Stimulated activated CD4-positive, alpha-beta T cell treated with anti-CD3 and anti-CD28 coated beads, Interleukin-1b, Interleukin-23, amount 100 ng/mL, for 24 hours (primary cell): ENCODE measurements at places on chromosomes 3 and 15.

DNA sequence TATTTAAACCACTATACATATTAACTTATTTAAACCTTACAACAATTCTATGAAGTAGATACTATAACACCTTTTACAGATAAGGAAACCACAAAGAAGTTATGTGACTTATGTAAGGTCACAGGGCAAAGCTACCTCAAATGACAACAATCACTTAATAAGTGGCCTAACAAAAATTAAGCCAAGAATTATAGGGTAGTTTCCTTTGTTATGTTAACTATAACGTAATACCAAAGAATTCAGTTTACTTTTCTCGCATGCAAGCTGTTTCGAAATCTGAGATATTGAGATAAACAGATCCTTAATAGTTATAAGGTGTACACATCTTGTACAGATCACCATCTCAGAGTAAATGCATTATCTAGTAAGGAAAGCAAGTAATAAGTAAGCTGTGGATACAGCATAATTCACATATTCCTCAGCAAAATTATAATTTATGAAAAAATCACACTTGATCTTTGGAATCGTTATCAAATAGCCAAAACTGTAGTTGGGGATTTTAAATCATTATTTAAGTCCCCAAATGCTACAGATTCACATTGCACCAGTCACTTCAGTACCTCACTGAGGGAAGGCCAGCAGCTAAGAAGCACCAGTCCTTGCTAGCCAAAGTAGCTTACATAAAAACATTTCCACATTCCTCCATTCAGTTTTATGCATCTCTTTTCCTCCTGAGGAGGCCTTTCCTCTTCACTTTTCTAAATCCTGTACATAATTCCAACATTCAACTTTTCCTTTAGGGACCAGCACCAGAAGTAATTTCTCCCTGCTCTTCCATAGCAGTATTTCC is 226.8 kb downstream of the TBC1D5 start:
- DNase-seq: no peak

GRCh38 chr3:149374391-149374790 is 3.1 kb downstream of the TM4SF1 start:
- no peak for DNase-seq

- no peak for DNase-seq
Measured at GRCh38 chr3:11544412-11545181, 99.1 kb downstream of the VGLL4 start.

DNA sequence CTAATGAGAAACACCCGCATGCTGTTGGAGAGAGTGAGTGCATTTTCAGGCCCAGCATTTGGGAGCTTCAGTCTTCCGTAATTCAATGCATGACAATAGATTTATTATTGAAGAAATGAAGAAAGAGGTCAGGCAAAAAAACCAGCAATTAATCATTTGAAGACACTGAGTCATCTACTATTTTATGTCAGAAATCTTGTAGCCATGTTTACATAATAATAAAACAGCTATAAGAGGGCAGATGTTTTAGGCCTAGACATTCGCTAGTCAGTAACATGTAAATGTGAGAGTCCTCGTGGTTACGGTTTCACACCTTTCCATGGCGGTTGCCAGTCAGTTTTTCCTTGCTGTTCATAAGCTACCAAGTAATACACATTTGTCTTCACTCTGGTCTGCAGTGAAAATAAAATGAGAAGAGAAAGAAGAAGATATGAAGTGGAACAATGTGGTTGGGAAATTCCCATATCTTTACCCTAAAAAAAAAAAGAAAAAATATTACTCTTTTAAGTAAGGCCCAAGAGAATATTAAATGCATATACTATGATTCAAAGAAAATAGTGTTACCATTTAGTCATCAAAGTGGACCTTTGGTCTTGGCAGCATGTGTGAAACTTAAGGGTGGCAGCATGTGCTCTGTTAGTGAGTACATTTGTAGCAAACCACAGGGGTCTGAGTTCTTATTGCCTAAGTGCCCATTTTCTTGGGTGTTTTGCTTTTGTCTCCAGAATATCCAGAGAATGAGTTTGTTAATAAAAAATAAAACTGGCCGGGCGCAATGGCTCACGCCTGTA is 140.5 kb upstream of the TBL1XR1 start:
- DNase-seq: peak; percentile 55

- DNase-seq: peak; percentile 75
Measured at GRCh38 chr15:67120839-67121643, 55.6 kb downstream of the SMAD3 start.

GRCh38 chr3:25863416-25863959 is 73.6 kb downstream of the OXSM start:
- no peak for DNase-seq

GRCh38 chr3:52442409-52443267 is 2.3 kb downstream of the SEMA3G start:
- DNase-seq: no peak

DNA sequence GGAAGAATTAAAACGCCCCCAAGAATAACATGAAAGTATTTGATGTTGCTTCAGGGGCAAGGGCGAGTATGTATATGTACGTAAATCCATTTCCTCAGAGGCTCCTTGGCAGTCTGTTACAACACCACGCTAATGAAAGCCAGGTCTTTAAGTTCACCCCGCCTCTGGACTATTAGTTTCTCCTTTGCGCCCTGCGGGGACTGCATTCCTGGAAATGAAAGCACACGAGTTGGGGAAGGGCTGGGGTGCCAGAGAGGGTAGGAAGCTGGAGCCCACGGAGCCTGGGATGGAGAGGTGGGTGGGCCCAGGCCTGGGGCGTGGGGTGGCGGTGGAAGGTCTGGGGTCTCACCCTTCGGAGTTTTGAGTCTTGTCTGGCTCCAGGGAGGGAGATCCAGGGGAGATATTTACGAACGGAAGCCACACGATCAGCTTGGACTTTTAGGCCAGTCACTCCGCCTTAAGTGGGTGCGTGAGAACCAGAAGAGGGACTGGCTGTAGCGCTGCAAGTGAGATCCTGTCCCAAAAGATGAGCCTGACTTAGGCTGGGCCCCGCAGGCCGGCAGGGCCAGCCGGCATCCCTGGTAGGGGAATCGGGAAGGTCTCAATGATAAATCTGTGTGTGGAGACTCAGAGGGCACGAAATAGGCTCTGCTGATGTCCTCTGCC is 1.6 kb upstream of the PLCL2 start:
- no peak for DNase-seq

DNA sequence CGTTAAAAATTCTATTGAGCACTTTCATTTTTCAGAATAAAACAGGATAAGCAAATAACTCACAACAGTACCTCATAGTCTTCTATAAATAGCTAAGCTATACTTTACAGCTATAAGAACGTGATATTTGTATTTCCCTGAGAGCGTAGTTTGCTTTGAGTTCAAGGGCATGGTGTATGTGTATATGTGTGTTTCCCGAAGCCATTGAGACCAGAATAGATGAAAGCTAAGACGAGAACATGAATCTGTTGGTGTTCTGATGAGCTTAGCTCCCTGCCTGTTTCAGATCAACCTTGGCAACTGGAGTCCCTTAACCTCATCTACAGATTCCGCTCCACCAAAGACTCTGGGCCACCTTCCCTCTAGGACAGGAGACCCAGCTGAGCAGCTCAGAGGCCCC is 59.5 kb upstream of the MCF2L2 start:
- DNase-seq: no peak

DNA sequence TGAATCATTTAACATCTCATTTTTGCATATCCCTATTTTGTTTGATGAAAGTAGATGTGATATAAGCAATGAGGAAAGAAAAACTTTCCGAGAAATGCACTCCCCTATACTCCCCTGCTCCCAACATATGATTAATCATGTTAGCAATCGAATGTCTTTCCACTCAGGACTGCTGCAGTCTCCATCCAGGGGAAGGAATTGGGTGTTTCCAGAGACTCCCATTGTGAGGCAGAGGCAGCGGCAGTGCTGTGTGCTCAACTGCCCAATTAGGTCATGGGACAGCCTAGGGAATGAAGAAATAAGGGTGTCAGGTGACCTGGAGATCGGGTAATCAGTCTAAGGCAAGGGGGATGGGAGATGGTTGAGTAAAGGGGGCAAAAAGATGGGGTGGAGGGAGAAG is 268.6 kb upstream of the MEIS2 start:
- no peak for DNase-seq

GRCh38 chr3:185021256-185021655 is 131.6 kb downstream of the C3orf70 start:
- no peak for DNase-seq

DNA sequence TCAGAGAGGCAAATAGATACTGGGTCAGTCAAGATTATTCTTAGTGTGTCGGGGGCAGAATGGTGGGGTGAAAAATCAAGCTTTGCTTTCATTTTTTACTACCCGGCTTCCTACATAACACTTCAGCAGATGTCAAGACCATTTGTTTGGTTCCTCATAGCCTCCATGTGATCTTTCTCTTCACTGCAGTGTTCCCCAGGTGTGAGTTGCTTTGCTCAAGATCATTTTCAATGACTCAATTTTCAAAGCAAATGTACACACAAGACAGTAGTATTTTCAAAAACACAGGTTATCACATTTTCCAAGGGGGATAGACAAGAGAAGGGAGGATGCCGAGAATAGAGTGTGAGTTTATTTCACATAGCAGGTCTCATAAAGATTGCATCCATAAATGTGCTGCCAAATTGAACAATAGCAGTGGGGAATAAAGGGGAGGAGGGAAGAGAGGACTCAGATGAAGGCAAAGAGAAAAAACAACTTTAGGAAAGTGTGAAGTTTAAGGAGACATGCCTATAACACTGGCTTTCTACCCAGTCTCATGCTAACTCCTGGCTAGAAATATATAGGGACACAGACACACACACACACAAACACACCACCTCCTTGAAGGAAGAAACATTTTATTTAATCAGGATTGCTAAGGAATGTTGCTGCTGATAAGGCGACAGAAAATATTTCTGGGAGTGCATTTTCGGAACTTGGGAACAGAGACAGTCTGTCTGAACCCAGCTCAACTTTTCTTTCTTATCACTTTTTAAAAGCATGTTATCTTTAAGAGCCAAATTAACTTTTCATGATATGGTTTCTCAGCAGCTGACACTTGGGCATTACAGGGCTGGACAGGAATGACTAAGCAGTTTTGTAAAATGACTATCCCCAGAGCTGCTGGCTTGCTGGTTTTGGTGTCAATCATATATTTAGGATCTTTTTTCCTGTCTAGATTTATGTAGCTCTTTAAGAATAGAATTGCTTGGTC is 402.4 kb downstream of the RBMS3 start:
- no peak for DNase-seq

DNA sequence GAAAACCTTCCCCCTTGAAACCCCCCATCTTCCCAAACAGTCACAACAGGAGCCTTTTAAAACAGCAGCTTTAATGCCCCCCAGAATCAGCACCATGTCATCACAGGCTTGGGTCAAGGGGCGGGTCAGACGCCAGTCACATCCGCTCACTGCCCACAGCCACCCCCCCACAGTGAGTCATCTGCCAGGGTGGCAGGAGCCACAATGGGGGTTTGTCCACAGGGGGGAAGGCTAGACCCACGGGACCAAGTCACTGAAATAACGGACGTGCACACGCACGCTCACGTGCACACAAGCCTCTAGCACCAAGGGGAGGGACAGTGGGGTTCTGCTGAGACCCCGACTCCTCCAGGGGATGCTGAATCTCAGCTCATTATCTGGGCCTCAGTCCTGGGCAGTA is 441 bp upstream of the UCN2 start:
- no peak for DNase-seq

DNA sequence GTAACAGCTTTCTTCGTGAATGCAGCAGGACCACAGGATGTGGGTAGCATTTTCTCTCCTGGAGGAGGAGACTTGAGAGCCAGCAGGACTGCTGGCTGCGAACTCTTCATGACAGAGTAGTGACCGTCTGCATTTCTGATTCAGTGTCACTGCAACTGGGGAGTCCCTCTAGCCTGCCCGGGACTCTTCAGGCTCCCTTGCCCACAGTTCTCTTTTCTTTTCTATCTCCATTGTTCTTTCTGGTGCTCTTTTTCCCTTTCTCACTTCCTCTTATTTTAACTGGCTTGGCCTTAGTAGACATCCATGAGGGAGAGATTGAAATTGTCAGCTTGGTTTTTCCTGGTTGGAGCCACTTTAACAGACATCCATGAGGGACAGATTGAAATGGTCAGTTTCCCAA is 49.9 kb upstream of the P2RY1 start:
- DNase-seq: no peak

DNA sequence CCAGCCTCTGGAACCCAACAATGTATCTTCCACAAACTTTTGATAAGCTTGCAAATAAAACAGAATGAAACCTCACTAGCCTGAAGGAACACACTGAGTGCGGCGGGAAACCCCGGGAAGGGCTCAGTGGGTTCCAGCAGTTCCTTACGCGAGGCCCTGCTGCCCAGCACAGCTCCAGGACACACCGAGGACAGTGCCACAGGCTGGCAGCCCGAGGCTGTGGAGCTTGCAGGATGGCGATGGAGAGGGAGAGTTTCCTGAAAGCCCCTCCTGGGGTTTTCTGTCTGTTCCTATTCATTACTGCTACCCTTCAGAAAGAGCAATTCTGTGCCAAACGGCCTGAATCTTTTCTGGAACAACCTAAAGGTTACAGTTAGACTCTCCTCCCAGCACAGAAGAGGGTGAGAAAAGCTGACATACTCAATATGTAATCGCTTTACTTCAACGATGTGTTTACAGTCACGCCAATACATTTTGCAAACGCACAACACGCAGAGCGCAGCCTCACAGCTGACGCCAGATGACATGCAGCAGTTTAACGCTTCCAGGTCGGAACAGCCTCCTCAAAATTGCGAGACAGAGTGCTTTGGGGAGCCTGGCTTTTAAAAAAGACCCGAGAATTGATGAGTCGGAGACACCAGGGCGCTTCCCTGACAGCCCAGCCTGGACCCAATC is 57.1 kb upstream of the RPL32 start:
- no peak for DNase-seq

DNA sequence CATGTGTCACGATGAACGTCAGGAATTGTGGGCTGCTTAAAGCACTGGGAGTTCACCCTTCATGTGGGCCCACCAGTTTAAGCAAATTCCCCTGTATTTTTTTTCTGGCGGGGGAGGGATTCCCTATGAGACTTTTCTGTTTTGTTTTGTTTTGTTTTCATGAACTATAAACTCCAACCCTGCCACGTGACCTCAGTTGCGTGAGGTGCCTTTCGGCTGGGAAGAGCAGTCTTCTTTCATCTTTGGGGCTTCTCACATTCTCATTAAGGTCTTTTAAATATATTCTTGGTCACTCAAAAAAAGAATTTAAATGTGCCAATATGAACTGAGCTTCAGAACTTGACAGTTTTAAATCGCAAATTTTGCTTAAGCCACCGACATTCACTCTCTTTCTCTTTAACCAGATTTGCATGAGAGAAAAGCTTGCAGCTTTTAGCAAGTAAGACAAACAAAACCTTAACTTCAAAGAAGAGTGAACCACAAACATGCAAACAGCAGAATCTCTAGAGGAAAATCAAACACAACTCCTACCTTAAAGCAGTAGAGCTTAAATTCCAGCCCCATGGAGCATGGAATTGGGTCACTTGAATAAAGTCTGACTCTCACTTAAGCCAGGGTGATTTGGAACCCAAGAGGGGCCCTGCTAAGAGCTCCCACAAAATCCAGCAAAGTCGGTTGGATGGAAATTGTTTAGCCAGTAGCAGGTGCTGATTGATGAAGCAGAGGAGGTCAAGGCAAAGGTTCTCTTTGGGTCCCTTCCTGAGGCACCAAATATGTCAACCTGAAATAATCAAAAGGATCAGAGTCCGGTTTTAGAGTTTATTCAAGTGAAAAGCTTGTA is 699.8 kb upstream of the GBE1 start:
- no peak for DNase-seq

GRCh38 chr15:34297059-34297458 is 40.5 kb downstream of the SLC12A6 start:
- DNase-seq: no peak

GRCh38 chr15:87671289-87671688 is 585.2 kb downstream of the NTRK3 start:
- DNase-seq: no peak

- no peak for DNase-seq
Measured at GRCh38 chr15:98599909-98600691, 48.2 kb upstream of the IGF1R start.

- no peak for DNase-seq
Measured at GRCh38 chr3:54681706-54682105, 246.2 kb downstream of the LRTM1 start.
